Pons (tissue), 1 donor: ENCODE measurements at places on chromosomes 11 and 22.
A peak's percentile ranks its signal among the peaks of the same experiment; 100 is the strongest.

DNA sequence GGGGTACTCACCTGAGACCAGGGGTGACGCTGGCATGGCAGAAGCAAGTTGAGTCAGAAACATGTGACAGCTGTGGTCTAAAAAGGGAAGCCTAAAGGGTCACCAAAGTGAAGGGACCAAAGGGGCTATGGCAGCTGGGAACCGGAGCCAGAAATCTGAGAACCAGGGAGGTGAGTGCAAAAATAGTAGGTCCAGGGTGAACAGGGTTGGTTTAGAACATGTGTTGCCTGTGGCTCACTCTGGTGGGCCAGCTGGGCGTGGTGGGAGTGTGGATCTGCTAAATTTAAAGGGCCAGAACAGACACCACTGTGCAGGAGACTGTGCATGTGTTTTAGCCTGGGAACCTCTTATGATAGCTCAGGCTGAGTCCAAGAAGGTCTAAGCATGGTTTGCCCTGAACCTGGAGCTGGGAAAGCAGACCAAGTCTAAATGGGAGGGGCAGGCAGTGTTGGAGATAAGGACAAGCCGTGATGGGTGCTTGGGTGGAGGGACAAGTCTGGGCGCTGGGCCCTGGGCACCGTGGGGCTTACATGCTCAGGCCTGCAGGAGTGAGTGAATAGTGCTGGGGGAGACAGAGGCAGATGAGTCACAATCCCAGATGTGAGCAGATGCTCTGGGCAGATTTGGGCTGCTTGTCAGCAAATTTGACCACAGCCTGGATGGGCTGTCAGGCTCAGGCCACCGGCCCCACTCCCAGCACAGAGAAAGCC is 41.4 kb upstream of the ZBED5 start:
- no peak for DNase-seq

- no peak for DNase-seq
Observed at GRCh38 chr11:48879256-48879655, 104.4 kb downstream of the TRIM51G start.

DNA sequence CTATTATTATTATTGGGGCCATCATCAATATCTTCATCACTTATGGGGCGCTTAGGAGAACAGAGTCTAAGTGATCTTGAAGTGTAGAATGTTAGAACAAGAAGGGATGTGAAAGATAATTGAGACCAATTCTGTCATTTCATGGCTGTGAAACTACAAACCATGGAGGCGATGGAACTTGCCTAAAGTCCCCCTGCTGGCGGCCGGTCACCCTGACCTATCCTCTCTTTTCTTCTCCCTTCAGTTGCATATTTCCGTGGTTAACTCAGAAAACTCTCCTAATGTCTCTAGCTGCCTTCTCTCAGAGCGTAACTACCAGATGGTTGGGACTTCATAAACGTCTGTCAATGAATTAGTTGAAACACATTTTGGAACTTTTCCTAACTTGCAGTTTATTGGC is 6.6 kb upstream of the OR4B1 start:
- DNase-seq = no peak

DNA sequence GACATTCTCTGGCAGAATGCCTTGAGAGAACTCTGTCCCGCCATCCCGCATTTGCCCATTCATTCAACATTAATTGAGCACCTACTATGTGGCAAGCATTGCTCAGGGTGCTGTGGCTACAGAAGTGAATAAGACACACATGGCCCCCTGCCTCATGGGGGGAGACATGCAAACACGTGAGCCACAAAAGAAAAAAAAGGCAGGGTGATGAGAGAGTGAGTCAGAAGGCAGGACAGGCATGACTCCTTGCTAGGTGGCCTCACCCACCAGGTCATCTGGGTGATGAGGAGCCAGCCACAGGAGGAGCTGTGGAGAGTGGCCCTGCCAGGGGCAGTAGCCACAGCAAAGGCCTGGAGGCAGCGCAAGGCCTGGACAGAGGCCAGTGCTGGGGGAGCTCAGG is 4.9 kb downstream of the CHRM4 start:
- no peak for DNase-seq

DNA sequence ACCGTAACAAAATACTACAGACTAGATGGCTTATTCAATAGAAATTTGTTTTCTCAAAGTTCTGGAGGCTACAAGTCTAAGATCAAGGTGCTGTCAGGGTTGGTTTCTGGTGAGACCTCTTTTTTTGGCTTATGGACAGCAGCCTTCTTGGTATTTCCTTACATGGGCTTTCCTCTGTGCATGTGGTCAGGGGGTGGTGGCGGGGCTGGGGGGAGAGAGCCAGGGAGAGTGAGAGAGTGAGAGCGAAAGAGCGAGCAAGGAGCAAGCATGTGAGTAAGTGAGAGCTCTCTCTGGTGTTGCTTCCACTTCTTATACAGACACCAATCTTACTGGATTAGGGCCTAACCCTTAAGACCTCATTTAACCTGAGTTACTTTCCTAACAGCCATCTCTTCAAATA is 181.5 kb downstream of the TMEM135 start:
- no peak for DNase-seq

DNA sequence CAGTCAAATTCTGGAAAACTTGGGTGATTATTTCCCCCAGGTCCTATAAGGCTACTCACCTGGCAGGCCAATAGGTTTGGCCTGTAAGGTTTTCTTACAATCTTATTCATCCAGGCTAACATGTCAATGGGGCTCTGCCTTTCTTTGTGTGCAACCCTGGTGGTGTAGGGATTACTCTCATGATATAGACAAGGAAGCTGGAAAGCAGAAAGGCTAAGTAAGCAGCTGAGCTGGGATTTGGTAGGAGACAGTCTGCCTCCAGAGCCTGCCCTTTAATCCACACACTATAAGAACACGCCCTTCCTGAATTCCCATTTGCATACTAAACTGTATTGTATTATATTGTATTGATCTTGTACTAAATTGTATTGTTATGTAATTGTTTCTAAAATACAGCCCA is 373.3 kb upstream of the CCDC90B start:
- no peak for DNase-seq

- no peak for DNase-seq
Observed at GRCh38 chr11:72683782-72684200, 9.6 kb upstream of the PDE2A start.

GRCh38 chr11:69640260-69640994 is 529 bp upstream of the CCND1 start:
- DNase-seq = no peak

GRCh38 chr11:11622340-11622706 is 518 bp upstream of the GALNT18 start:
- no peak for DNase-seq

- no peak for DNase-seq
Observed at GRCh38 chr11:64049509-64049908, 13.8 kb downstream of the FLRT1 start.

DNA sequence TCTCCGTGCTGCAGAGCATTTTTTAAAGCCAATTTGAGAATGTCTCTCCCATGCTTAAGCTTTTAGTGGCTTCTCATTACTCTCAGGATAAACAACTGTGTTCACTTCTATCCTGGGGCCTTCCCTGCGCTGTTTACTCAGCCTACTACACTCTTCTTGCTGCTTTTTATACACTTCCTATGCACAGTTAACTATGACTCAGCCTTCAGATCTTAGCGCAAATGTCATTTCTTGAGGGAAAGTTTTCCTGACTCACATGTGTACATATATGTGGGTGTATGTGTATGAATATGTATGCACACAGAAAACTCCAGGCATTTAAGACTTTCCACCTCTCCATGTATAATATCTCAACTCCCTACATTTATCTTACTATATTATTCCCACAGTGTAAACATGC is 9.8 kb downstream of the THAP12 start:
- no peak for DNase-seq

GRCh38 chr22:22981670-22982571 is 88.4 kb upstream of the GNAZ start:
- DNase-seq = no peak

DNA sequence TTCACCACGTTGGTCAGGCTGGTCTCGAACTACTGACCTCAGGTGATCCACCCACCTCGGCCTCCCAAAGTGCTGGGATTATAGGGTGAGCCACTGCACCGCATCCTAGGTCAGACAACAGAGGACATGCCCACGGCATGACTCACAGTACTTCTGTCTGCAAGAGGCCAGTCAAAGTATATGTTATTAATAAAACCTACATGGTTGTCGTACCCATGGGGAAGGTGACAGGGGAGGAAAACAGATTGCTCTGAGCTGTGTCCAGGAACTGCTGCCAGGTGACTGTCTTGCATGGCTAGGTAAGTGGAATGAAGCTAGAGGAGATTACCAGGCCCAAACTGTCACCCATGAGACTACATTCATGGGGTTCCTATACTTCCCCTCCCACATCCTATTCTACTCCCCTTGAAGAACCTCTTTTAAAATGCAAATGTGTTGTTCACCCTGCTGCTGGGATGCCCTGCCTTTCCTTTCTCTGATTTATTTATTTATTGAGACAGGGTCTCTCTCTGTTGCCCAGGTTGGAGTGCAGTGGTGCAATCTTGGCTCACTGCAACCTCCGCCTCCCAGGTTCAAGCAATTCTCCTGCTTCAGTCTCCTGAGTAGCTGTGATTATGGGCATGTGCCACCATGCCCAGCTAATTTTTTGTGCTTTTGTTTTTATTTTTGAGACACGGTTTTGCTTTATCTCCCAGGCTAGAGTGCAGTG is 2.0 kb upstream of the NLRX1 start:
- no peak for DNase-seq

DNA sequence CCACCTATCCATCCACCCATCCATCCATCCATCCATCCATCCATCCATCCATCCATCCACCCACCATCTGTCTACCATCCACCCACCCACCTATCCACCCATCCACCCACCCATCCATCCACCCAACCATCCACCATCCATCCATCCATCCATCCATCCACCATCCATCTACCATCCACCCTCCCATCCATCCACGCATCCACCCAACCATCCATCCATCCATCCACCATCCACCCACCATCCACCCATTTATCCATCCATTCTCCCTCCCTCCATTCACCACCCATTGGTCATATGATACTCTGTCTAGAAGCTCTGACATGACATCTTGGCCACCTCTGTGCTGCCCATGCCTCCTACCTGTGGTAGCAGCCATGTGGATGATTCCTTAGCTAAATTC is 31.7 kb downstream of the MUC2 start:
- no peak for DNase-seq

DNA sequence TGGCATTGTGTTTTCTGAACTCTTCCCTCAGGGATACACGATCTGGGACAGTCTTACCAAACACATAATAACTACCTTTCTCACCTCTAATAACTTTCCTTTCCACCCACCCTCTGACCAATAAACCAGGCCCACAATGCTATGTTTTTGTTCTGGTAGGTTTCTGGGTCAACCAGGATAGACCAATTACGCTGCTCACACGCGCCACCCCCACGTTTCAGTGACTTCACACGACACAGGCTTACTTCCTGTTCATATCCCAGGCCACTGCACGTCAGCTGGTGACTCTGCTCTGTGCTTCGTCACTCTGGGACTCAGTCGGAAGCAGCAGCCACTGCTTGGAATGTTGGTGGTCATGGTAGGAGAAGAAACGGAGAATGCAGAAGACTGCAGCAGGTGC is 2.5 kb downstream of the KRTAP5-4 start:
- no peak for DNase-seq

DNA sequence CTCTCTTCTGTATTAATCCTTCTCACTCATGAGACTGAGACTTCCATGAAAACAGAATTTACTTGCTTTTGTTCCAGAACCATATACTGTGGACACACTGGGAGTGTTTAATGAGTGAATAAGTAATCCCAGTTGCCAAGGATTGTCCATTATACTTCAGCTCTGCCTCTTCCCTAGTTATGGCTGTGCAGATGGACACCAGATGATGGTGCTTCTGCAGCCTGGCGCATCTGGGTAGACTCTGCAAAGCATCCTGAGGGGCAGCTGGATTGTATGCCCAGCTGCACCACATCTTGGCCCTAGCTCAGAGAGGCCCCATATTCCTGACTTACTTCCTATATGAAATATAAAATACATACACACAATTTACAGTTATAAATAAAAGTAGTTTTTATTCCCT is 43.5 kb downstream of the DBX1 start:
- DNase-seq = no peak

DNA sequence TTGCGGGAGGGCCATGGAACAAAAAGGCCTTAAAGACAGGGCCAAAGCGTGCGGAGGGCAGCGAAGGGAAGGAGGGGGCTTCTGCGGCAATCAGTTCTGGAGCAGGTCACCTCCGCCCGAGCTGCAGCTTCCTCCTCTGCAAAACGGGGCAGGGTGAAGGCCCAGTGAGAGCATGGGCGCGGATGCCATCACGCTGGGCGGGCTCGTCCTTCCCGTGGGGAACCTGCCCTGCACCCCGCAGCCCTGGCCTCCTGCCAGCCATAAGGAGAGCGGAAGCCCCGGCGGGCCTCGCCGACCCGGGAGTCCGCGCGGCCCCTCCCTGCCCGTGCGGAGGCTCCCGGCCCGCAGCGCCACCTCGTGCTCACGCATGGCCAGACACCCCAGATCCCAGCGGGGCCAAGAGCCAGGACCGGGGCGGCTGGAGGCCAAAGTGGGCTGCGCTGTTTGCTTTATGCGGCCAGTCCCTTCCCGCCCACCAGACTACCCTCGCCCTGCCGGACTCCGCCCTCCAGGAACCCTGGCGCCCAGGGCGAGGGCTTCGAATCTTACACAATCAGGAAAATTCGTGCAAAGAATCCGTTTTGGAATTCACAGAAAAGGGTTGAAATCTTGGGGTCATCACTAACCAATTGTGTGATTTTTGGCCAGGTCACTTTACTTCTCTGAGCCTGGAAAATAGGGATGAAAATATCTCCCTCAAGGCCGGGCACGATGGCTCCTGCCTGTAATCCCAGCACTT is 16.1 kb downstream of the TSKU start:
- DNase-seq = peak; percentile 40

DNA sequence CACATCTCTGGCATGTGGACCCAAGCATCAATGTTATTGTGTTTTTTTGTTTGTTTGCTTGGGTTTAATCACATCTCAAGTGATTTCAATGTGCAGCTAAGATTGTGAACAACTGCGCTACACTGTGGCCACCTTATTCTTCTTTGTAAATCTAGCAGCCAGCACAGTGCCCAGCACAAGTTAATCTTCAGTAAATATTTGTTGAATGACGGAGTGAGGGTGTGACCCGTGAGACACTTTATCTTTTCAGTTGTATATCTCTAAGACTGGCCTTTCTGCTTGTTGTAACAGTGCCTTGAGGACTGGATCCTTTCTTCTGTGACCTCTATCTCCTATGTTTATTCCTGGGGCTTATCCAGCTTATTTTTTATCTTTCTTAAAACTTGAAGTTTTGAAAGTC is 21.4 kb upstream of the AMOTL1 start:
- no peak for DNase-seq

- no peak for DNase-seq
Observed at GRCh38 chr11:57491371-57492061, 24.0 kb downstream of the SLC43A1 start.

- DNase-seq = no peak
Observed at GRCh38 chr22:45290410-45290936, 5.7 kb downstream of the UPK3A start.

GRCh38 chr11:109731451-109731850 is 309.5 kb downstream of the C11orf87 start:
- DNase-seq = no peak

- no peak for DNase-seq
Observed at GRCh38 chr11:121250843-121251242, 41.7 kb upstream of the SC5D start.
